ENCODE measurements at places on chromosomes 7 and 10. TPM values are rescaled to one million over a fixed set of nuclear protein-coding genes. Genes with fewer than 3 reads are reported as not detected.

Gene GOLGA7B
- polyA plus RNA-seq = 0.14 TPM

Gene ADIRF
- 31.3 TPM for polyA plus RNA-seq

Gene TAF6
- 65.9 TPM for polyA plus RNA-seq

Gene SSC4D
- polyA plus RNA-seq = 1.6 TPM

Gene NEUROD6
- polyA plus RNA-seq = not detected

Gene LIPK
- polyA plus RNA-seq = not detected

Gene ENTPD1
- 27.5 TPM for polyA plus RNA-seq

Gene MDFIC
- polyA plus RNA-seq = 39.2 TPM

Gene KIAA1217
- 55.2 TPM for polyA plus RNA-seq

DNA sequence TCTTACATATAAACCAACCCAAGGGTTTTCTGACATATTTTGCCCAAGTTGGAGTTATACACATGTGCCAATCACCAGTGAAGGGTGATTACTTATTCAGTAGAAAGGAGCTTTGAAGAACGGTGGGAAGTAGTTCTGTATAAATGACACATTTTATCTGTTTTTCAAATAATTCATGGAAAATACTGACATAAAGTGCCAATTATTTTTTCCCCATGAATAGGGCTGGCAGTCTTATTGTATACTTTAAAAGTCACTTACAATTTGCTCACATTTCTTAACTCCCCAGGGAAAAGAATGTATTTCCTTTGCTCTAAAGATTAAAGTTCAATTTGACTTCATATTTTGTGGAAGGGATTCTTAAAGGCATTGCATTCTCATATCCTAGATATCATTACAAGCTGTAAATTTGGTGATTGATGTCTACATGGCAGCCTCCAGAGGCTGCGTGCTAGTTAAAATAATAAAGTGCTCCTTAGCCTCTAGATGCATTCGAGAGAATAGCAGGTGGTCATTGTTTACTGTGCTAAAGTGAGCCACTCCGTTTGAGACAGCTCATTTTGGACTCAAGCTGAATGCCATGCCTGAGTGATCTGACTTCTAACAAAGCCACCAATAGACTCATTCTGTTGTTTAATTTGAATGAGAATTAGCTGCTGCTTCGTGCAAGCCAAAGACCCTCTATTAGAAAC lies 148.8 kb upstream of the NRP1 start:
- no peak for DNase-seq

DNA sequence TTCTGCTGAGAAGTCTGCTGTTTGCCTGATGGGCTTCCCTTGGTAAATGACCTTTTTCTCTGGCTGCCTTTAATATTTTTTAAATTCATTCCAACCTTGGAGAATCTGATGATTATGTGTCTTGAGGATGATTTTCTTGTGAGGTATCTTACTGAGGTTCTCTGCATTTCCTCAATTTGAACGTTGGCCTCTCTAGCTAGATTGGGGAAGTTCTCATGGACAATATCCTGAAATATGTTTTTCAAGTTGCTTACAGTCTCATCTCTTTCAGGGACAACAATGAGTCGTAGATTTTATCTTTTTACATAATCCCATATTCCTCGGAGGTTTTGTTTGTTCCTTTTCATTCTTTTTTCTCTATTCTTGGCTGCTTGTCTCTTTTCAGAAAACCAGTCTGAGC lies 208.4 kb downstream of the KIF20B start:
- no peak for DNase-seq

GRCh38 chr10:71493741-71494140 lies 97.0 kb downstream of the CDH23 start:
- DNase-seq = no peak

GRCh38 chr7:50357426-50357825 lies 52.9 kb downstream of the IKZF1 start:
- DNase-seq = no peak

DNA sequence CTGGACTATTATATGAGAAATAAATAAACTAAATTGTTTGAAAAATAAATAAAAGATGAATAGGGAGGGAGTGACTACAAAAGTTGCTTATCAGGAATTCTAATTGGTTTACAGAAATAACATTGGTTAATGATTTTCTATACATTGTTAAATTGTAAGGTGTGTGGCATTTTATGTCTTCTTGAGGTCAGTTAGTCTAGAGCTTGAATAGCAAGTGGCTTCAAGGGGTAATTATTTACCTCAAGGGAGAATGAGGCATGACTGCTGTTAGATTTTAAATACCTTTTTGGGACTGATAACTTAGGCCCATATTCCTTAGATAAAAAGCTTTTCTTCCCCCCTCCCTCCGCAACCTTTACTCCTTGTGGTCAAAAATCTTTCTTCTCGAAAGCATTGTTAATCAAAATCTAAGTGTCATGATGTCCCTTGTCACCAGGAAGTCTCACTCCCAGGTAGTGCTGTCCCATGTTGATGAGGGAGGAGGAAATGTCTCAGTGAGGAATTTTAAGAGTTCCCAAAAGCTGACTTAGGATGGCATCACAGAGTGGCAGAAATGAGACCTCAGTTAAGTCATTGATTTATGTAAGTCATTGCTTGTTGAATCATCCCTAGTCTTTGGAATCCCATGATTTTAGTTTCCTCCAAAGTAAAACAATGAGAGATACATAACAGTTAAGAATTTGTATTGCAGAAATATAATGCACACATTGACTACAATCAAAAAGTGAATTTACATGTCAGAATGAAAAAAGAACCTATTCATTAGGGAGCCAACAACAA lies 71.5 kb downstream of the MAPK8 start:
- DNase-seq = no peak

DNA sequence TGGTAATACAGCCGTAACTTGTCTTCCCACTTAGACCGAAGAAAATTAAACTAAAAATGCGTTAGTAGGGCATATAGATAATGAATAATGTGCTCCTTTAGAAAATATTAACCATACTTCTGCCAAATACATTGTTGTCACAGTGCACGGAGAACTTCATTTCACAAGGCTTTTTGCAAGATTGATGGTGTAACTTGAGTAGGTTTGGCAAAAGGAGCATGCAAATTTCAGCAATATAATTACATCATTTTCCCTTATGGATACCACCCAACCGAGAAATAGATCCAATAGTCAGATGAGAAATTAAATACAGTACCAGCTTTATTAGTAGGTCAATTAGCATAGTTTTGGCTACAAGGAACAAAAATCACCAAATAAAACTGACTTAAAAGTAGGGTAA lies 792.6 kb upstream of the C7orf33 start:
- DNase-seq = peak; percentile 45

- DNase-seq = peak; percentile 37
These were observed 48.1 kb upstream of the COMTD1 start for GRCh38 chr10:75283671-75284470.

DNA sequence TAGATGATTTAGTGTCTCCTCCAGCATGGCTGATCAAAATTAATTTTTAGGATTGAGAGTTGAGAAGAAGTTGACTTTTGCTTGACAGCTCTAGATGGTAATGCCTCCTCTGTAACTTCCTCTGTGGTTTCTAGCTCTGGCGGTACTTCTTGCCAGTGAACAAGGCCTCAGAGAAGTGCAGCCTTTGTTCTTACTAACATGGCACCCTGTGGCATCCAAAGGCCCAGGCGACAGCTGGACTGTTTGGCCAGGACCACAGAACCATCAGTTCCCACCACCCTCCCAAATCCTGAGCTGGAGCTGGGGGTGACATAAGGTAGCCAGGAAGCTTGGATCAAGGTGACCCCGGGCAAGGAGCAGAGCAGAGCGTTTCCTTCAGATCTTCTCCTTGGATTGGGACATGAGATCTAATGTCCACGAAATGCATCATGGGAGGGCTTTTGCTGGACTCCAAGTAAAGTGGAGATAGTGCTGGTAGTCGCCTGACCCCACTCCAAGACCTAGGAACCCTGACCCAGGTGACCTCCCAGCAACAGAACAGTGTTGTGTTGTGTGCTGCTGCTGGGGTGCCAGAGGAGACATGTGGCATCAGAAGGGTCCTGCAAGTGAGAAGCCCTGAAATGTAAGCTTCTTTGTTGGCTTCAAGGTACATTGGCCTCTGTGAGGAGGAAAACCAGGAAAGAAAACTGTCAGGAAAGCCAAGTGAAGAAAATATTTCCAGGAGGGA lies 41.8 kb downstream of the APBB1IP start:
- no peak for DNase-seq

DNA sequence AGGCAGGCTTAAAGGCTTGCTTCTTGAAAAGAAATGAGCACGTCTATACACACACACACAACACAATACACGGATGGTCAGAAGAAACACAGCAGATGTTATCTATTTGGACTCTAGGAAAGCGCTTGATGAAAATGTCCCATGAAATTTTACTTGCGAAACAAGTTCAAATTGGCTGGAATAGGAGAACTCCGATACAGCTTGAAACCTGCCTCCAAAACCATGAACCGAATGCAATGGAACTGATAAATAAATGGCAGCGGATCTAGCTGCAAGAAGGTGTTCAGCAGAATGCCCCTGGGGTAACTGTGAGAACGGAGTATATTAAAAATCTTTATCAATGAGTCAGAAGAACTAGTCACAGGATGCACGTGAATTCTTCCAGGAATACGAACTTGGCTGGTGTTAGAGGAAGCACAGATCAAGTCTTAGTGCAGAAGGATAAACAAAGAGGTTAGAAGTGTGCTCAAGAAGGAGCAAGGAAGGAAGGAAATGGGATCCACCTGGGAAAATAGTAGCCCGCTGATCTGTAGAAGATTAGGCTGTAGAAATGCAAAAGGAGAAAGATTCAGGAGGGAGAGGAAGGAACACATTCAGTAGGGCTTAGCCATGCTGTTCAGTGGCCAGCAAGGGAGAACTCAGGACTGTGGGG lies 142.0 kb upstream of the PRKCQ start:
- no peak for DNase-seq

DNA sequence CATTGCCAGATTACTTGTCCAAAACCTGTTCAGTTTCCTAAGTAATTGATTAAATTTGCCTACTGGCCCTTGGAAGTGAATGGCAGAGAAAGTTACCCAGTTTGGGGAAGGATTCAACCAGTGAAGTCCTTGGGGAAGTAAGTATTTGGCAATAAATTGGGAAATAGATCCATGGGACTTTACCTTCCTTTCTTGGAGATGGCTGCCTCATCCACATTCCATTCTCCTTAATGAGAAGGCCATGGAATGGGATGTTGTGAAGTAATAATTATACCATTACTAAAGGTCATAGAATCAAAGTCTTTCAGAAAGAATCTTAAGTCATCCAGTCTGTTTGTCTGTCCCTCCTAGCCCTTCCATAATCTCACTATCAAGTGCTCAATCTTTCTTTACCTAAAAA lies 4.5 kb upstream of the COPG2 start:
- DNase-seq = no peak

DNA sequence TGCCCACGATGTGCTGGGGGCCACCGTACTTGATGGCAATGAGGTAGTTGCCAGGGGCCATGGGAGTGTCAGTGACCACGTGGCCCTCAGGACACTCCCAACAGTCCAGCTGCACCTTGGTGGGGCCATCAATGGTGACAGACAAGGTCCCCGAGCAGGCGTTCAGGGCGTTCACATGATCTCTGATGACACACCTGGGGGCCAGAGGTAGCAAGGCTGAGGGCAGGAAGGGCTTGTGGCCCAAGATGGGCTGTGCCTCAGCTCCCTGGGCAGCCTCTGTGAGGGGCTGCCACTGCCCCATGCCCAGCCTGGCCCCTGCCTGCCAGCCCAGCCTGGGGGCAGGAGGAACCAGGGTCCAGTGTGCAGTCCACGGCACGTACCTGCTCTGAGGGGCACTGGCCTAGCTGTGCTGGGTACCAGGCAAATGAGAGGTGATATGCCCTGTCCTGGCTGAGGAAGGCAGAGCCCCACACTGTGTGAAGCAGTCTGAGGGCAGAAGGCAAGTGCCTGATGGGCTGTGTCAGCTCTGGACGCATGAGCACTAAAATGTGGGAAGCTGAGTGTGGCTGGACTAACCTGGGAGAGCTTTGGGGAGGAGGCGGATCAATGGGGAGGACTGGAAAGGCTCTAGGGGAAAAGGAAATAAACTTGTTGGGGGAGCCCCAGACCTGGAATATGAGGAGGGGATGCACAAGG lies 3.5 kb upstream of the KCP start:
- no peak for DNase-seq

- DNase-seq = peak; percentile 54
These were observed 4.2 kb upstream of the RPEL1 start for GRCh38 chr10:103241262-103242011.

GRCh38 chr7:146542101-146542500 lies 425.5 kb downstream of the CNTNAP2 start:
- peak; percentile 2 for DNase-seq

DNA sequence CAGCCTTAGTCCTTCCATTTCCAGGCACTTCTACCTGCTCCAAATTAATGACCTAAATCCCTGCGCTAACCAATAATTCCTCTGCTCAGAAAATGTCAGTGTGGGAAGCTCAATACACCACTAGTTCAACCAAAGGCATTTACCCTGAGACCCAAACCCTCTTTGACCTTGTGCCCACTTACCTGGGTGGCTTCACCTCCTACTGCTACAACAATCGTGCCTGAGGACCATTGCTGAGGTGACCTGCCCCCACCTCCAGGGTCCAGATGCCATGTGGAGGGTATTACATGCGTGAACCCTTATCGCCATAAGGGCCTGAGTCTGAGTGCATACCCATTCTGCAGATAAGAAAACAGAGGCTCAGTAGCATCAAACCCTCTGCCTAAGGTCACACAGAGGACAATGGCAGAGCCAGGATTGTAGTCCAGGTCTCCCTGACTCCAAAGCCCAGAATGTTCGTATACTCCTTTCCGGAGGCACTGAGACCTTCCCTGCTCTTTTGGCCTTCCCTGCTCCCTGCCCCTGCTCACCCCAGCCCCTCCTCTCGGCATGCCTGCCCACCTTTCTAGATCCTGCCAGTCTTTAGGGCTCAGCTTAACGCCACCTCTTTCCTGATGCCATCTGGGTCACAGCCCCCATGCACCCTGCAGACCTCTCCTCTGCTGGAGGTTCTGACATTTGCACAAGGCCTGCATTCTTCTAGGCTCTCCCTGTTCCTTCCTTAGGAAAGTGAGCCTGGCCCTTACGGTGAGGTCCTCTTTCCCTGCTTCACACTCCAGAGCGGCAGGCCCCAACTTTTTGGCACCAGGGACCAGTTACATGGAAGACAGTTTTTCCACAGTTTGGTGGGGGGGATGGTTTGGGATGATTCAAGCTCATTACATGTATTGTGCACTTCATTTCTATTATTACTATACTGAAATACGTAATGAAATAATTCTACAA lies 94.9 kb downstream of the CHST15 start:
- DNase-seq = no peak

DNA sequence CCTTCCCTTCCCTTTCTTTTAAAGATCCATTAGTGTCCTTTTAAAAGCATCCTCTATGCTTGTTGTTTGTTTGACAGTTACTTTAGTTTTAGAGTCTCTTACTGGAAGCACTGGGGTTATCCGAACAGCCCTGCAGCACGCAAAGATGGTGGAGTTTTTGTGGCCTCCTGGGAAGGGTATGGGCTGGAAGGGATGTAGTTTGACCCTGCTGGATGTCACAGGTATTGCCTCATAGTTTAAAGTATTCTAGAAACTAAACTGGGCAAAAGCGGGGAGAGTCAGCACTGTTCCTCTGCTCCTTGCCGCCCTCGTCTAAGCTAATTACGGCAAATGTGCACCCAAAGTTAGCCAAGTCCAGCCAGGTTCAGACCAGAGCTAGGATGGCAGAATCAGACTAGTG lies 35.8 kb upstream of the GNAI1 start:
- no peak for DNase-seq

GRCh38 chr7:155874010-155874409 lies 61.7 kb upstream of the SHH start:
- no peak for DNase-seq

- DNase-seq = peak; percentile 24
These were observed 13.5 kb downstream of the TBXAS1 start for GRCh38 chr7:139842401-139843210.

Data from right lung (tissue), 10 donors.